Ascending aorta (tissue), 2 donors: ENCODE measurements at places on chromosomes 2 and 18.

- DNase-seq = no peak
These were observed 135.8 kb upstream of the SH3BP4 start for GRCh38 chr2:234816056-234816455.

GRCh38 chr2:70935468-70936164 is at the start of gene ATP6V1B1:
TSS of gene ATP6V1B1 (plus strand) at chr2:70935900. CDS start at chr2:70935955, 55 bp downstream.
- no peak for DNase-seq

- DNase-seq = no peak
These were observed 41.6 kb downstream of the MGAT5 start for GRCh38 chr2:134295441-134295840.

DNA sequence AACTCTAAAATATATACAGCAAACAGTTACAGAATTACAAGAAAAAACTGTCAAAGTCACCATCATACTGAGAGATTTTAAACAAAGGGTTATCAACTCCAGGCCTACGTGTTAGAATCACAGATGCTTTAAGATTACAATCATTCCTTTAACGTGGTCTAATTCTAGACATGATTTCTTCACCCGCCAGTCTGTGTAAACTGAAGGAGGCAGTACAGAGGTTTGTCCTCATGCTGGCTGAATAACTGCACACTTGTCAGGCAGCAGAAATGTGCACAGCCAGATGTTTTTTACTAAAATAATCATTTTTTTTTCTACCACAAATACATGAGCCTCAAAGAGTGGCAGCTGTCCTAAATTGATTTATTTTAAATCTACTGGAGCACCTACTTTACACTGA is 15.5 kb upstream of the NEURL3 start:
- DNase-seq = no peak

DNA sequence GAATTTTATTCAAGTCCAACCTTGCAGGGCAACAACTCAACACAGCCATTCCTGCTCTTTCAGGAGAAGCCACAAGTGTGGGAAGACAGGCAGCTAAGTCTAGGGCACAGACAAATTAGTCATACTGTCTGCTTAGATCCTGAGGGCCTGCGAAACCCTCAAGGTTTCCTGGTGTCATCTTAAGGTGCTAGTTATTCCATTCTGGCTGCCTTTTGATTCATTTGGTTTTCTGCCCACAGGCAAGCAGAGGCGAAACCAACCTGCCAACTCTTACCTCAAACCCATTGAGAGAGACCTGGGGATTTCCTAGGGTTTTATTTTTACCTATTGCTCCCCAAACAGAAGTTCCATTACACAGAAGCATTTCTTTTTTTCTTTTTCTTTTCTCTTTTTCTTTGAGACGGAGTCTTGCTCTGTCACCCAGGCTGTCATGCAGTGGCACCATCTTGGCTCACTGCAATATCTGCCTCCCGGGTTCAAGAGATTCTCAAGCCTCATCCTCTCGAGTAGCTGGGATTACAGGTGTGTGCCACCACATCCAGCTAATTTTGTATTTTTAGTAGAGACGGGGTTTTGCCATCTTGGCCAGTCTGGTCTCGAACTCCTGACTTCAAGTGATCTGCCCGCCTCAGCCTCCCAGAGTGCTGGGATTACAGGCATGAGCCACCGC is 23.7 kb upstream of the SCYGR1 start:
- no peak for DNase-seq

GRCh38 chr2:172288603-172289002 is 138.8 kb upstream of the ITGA6 start:
- no peak for DNase-seq
